ENCODE measurements at places on chromosomes 4 and X.

DNA sequence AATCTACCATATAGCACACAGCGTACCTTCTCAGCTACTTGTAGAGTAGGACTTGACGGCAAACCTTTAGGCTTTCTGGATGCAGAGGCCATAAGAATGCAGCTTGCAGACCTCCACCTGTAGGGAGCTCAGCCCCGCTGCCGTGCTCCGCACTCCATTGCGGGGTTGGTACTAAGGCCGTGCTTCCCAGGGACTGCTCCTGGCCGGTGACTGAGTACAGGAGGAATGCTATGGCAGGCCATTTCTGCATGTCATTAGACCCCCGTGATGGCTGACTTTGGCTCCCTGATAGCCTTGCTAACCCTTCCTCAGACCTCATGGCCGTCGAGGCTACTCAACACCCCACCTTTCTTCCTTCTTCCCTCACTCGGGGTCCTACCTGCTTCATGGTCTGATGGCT lies 26.4 kb downstream of the TIGD2 start:
- DNase-seq, result no peak

DNA sequence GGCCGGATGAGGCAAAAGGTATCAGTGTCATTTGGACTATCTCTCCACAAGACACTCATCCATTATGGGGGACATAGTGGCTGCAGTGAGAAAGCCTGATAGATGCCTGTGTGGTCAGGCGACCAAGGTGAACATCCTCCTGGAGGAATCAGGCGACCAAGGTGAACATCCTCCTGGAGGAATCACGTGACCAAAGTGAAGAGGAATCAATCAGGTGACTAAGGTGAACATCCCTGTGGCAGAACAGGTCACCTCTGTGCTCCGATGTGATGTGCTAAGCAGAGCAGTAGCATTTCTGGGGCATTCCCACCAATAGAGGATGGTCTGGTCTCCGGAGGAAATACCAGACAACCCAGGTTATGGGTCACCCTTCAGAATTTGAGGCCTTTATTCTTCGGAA lies 44.0 kb downstream of the RNF212 start:
- no peak for DNase-seq

DNA sequence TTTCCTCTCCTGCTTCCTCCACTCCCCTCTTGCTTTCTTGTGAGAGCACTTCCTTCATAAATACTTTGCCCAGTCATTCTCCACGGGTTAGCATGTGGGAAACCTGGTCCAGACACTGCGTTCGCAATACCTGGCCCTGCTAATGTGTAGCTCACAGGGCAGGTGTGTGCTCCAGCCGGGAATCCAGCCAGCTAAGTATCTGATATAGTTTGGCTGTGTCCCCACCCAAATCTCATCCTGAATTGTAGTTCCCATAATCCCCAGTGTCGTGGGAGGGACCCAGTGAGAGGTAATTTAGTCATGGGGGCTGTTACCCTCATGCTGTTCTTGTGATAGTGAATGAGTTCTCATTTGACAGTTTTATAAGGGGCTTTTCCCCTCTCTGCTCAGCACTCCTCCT lies 32.2 kb upstream of the STX18 start:
- DNase-seq, result no peak

DNA sequence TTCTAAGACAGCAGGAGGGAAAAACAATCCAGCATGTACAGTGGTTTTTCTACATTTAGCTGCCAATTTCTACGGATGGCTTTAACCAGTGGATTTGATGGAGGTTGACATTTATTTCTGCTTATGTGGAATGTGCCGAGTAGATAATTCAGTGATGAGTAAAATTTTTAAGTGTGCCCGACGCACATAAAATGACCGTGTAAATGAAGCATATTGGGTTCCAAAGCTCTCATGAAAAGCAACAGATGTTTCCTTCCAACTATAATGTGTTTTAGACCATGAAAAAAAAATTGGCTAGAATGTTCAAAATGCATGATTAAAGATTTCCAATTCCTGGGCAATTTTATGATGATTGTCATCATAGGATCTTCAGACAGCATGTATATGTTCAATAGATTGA lies 14.1 kb downstream of the INPP4B start:
- DNase-seq, result no peak

GRCh38 chr4:1244081-1244977 lies 4.6 kb downstream of the CTBP1 start:
- no peak for DNase-seq

GRCh38 chr4:156568484-156568883 lies 403.1 kb downstream of the PDGFC start:
- DNase-seq, result no peak

DNA sequence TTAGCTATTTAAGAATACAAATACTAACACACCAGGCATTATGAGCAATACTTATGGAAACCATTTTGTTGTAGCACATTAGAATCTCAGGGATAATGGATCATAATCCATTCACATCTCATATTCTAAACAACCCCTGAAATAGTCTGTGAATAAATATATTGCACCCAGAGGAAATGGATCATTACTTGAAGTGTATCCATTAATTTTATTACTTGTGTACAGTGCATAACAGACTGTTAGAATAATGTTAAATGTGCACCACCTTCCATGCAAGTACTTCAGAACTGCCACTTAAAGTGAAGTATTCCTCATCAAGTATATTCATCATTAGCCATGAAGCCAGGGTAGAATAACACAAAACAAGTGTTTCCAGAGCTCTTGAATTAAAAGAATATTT lies 715.5 kb downstream of the DMD start:
- DNase-seq, result no peak

- DNase-seq, result no peak
Measured at GRCh38 chr4:18242919-18243693, 221.6 kb upstream of the LCORL start.

GRCh38 chr4:180695851-180696250 lies 1547.4 kb upstream of the TENM3 start:
- DNase-seq, result no peak

DNA sequence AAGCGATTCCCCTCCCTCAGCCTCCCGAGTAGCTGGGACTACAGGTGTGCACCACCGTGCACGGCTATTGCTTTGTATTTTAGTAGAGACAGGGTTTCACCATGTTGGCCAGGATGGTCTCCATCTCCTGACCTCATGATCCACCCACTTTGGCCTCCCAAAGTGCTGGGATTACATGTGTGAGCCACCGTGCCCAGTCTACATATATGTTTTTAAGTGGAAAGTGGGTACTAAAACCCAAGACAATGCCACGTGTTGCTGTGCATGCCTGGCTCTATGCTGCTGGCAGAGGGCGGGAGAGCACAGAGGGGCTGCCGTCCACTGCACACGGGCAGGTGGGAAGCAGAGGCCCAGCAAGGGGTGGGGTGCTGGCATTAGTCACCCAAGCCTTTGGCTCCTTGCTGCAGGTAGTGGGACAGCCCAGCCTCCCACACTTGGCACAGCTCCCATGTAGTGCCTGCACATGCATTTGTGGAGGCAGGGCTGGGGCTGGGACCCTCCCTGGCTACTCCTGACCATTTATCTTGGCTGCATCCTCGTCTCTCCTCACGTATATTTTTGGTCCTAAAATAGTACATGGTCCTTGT lies 3.5 kb downstream of the EMD start:
- DNase-seq, result no peak

- no peak for DNase-seq
Measured at GRCh38 chr4:32697281-32697814, 1977.2 kb downstream of the PCDH7 start.

DNA sequence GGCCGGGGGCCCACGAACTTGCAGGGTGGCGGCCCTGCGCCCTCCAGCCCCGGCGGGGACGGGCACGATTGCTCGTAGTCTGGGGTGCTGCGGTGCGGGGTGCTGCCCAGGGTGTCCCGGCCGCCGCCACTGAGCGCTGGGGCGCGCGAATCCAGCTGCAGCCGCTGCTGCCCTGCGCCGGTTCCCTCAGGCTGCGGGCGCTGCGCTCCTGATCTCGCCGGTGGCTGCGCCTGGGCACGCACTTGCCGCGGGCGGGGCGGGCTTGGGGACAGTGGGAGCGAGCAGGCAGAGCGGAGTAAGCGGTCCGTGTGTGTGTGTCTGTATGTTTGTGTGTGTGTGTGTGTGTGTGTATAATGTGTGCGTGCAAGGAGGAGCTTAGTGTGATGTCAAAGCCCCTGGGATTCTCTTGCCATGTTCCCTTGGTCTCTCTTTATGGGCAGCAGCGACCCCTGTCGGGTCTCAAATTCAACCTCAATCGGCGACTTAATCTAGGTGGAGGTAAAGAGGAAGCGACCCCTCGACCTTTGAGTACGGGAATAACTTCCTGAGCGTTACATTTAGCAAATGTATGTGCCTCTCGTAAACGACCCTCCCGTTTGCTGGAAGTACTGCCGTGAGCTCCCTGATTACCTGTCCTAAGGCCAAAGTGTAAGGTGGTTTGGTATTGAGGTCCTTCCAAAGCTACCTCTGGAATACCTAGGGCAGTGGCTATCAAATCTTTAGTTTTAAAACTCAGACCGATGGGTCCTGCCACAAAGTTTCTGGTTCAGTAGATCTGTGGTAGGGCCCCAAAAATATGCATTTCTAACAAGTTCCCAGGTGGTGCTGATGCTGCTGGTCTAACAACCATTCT lies at the start of gene RNF150:
Gene RNF150 (minus strand): TSS at position 324 of the 853 bp plus-strand sequence.
- peak; percentile 80 for DNase-seq

GRCh38 chr4:151100531-151100930 lies 1.1 kb downstream of the RPS3A start:
- DNase-seq, result no peak

DNA sequence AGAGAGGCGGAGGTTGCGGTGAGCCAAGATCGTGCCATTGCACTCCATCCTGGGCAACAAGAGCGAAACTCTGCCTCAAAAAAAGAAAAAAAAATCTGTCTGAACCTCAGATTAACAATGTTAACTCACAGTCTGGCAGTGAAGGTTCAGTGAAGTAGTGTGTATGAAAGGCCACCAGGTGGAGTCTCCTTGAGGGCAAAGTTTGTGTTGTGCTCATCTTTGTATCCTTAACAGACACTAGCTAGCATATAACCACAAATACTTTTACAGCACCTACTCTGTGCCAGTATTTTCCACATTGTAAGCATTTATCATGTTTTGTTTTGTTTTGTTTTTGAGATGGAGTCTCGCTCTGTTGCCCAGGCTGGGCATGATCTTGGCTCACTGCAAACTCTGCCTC lies 46.0 kb upstream of the MGST2 start:
- no peak for DNase-seq

DNA sequence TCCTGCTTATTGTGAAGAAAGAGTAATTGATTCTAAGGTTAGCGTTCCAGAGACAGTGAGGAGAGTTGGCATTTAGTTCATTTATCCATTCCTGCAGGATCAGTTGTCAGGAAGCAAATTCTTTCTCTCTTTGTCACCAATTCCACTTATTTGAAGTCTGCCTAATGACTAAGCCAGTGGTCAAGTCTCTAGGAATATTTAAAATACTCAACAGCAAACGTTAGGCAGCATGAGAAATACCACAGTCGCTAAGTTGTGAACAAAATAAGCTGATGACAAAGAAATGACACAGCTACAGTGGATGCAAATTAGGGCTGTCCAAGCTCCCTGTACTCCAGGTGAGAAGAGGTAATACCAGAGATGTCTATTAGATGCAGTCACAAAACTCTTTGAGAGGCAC lies 6.6 kb upstream of the MAGEB17 start:
- DNase-seq, result no peak

- no peak for DNase-seq
Measured at GRCh38 chr4:41349021-41349420, 92.3 kb downstream of the UCHL1 start.

DNA sequence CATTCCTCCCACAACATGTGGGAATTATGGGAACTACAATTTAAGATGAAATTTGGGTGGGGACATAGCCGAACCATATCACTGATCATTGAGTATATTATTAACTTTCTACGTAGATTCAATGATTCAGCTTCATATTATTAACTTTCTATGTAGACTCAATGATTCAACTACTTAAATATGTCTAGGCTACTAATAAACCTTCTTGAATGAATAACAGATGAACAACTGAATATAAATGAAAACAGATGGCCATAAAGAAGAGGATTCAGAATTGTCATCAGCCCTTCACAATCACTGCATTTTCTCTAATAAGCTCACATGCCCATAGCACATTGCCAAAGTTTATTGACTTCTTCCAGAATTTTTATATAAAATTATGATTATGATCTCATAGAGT lies 57.0 kb downstream of the CEP44 start:
- DNase-seq, result no peak

DNA sequence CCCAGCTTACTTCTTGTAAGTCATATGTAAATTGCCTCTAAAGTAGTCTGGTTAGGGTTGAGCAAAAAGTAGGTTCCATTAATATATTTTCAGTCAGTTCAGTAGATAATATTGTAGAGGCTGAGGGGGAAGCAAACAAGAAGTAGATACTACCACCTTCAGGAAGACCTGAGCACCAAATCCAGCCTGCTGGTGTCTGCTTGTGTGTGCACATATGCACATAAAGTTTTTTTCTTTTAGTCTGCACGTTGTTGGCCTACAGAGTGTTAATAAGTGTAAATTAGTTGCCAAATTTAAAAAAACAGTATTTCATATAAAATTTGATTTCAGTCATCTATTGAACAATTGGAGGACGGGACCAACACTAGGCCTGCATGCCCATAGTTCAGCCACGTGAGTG lies 76.7 kb downstream of the CCKAR start:
- no peak for DNase-seq

GRCh38 chr4:188683571-188683970 lies 544.3 kb downstream of the TRIML1 start:
- no peak for DNase-seq

GRCh38 chr4:152281822-152282221 lies 254.1 kb downstream of the FBXW7 start:
- DNase-seq, result no peak

- DNase-seq, result no peak
Measured at GRCh38 chr4:176042195-176042594, 23.4 kb upstream of the WDR17 start.

- no peak for DNase-seq
Measured at GRCh38 chr4:8725071-8725841, 132.7 kb downstream of the CPZ start.

DNA sequence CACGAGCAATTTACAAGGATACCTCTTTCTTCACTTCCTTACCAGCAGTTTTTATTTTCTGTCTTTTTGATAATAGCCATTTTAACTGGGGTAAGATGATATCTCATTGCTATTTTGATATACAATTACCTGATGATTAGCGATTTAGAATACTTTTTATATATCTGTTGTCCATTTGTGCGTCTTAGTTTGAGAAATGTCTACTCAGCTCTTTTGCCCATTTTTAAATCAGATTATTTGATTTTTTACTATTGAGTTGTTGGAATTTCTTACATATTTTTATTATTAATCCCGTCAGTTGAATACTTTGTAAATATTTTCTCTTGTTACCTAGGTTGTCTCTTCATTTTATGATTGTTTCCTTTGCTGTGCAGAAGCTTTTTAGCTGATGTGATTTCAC lies 1.5 kb upstream of the SPIN2A start:
- DNase-seq, result no peak
